NCI-H82 (cell line): ENCODE measurements at places on chromosomes 11 and 22.
A peak's percentile ranks its signal among the peaks of the same experiment; 100 is the strongest.

DNA sequence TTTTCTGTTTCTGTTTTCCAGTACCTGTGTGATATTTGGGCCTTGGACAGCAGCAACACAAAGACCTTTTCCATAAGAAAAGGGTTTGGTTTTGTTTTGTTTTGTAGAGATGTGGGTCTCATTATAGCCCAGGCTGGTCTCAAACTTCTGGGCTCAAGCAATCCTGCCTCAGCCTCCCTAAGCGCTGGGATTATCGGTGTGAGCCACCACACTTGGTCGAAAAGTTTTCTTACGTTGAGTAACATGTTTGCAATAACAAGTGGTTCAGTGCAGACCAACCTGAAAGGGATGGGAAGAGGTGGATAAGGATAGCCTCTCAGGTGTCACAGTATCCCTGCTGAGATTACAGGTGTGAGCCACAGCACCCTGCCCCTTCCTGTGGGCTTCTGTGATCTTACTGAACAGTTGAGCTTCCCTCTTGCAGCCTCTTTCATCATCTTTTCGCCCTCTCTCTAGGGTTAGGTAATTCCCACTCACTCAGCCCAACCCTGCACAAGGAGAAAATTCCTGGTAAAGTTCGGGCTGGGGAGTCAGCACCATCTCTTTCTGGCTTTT, 3.5 kb upstream of the MRPL48 start:
- peak; percentile 3 for DNase-seq

GRCh38 chr11:29676993-29677392, 339.8 kb downstream of the KCNA4 start:
- no peak for DNase-seq

DNA sequence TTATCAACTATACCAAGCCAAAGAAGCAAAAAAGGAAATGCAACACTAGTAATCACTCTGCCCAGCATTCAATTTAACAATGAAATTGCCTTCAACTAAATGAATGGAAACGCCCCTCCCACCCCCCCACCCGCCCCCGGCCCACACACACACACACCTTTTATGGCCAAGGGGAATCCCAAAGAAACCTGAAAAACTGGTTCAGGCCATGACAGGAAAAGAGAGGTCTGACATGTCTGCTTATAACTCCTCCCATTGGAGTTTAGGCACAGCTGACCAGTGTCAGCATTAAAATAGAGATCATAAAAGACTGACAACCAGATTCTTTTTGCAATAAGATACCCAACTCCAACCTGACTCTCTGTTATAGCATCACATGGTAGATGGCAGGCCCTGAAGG, 42.6 kb downstream of the ACER3 start:
- DNase-seq: no peak

GRCh38 chr11:61460474-61460881, 30.6 kb downstream of the SDHAF2 start:
- no peak for DNase-seq

DNA sequence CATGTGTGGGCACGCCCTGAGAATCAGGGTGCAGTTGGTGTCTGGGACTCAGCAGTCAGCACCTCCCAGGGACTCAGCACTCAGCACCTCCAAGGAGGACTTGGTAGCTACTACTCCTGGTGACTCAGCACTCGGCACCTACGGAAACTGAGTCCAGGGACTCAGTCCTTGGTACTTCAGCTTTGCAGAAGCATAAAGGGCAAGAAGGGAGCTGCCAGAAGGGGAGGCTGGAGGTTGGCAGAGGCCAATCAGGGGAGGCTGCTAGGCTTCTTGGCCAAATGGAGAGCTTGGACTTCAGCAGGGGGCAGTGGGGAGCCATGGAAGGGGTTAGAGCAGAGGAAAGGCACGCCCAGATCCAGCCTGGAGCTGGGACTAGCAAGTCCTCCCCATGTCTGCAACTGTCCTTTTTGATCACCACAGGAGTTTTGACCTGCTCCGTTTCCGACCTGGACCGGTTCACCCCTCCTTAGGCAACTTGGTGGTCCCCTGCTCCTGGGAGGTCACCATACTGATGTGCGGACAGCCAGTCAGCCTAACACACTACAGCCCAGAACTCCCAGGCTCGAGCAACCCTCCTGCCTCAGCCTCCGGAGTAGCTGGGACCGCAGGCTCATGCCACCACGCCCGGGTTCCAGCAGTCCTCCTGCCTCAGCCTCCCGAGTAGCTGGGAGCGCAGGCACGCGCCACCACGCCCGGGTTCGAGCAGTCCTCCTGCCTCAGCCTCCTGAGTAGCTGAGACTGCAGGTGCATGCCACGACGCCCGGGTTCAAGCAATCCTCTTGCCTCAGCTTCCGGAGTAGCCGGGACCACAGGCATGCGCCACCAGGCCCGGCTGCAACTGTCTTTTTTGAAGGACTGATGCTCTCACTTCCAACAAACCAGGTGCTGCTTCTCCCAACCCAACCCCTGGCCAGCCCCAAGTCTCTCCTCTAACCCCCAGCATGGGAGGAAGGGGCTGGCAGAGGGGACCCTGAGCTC, 1.5 kb downstream of the ANO9 start:
- DNase-seq: peak; percentile 21

DNA sequence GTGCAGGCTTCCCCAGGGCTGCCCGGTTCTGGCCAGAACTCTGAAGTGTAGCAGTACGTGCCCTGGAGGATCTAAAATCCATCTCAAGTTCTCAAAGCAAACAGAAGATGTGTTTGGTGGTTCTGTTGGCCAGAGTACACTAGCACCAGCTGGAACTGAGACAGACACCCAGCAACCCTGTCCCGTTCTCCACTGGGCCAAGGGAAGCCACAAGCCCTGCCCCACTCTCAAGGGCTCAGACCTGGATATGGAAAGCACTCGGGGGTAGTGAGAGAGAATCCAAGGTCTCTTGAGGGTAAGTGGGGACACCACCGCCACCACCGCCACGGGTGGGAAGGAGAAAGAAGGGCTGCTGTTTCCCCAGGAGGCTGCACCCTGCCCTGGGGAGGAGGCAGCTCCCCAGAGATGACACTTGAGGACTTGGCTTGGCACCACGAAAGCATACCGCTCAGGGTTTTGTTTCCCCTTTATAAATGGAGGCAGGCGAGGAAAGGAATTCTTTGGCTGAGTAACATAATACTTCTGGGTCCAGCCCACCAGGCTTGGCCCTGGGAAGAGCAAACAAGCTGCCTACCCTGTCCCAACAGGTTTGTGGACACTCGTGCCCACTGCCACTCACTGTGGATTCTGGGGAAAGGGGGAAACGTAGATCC, 56.1 kb upstream of the POU2AF1 start:
- DNase-seq: no peak

GRCh38 chr11:104205838-104206237, 41.9 kb upstream of the PDGFD start:
- no peak for DNase-seq

DNA sequence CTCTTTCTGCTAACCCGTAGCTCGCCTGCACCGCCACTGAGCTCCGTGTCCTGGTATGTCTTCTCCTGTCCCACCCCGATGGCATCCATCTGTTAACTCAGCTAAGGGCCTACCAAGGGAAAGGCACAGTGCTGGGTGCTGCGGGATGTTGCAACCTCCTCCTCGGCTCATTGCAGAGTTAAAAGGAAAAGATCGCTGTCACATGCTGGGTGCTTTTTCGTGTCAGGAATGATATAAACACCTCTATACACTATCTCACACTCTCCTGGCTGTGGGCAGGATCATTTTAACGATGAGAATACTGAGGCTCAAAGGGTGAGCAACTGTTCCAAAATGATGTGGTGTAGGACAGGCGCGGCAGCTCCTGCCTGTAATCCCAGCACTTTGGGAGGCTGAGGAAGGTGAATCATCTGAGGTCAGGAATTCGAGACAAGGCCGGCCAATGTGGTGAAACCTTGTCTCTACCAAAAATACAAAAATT, 10.1 kb downstream of the TXN2 start:
- no peak for DNase-seq

- DNase-seq: peak; percentile 45
Observed at GRCh38 chr22:22045571-22046335, 63.2 kb upstream of the TOP3B start.

DNA sequence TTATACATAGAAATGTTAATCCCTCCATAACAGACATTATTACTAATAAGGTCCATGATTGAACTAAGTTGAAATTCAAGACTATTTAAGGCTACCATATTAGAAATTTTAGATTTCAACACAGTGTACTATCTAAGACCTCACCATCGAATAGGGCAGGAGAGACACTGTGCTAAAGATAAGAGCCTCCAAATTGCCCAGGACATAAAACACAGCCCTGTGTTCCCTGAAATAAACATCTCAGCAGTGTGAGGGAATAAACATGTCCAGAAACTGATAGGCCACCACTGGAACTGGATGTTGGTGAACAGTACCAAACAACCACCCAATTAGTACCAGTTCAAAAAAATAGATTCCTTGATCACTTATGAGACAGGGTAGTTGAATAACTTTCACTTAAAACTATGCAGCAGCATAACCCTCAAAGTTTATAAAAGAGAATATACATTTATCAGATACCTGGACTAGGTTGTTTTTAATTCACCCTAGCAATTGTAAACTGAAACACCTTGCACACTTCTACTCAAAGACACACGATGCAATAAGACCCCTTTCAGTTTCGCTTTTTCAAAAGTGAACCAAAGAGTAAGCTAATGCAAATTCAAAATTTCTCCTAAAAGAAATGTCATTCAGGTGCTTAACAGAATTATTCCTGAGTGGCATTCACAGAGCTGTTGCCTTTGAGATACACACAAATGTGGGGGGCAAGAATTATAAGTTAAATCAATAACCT, 34.3 kb downstream of the USP28 start:
- no peak for DNase-seq

DNA sequence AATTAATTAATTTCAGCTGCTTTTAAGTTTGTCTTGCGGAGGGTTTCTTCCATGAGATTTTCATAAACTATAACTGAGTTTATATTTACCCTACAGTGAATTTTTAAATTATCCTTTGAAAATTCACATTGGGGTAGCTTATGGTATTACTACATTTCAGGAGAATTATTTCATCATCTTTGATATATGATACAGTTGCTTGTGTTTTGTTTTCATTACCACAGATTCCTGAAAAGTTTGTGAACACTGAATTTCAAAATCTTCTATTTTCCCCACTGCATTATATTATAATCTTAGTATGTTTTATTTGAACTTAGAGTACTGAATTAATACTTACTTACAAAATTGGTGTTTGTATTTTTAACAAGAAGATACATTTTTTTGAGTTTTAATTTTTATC, 24.4 kb downstream of the METTL15 start:
- no peak for DNase-seq

- no peak for DNase-seq
Observed at GRCh38 chr11:94376841-94377240, 24.4 kb downstream of the GPR83 start.

DNA sequence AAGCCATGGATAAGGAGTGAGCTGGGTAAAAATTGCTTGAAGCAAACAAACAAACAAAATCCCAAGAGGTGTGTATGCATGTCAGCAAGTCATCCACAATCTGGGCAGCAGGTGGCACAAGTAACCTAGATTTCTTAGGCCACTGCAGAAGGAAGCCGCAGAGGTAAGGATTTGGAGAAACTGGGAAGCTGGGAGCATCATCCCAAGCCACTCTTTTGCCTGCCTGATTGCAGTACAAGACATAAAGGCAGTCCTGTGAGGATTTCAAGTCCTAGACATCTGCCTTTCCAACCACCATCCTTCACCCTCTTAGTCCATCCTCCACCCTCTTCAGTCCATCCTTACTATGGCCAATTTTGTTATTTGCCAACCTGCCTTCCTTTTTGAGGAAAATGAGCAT, 67.2 kb upstream of the BMAL1 start:
- DNase-seq: peak; percentile 82

- no peak for DNase-seq
Observed at GRCh38 chr22:19019029-19019678, 83.1 kb upstream of the PRODH start.

- DNase-seq: no peak
Observed at GRCh38 chr11:65071907-65072630, 11.8 kb downstream of the CDCA5 start.

- DNase-seq: no peak
Observed at GRCh38 chr11:122690384-122690783, 34.9 kb downstream of the UBASH3B start.

DNA sequence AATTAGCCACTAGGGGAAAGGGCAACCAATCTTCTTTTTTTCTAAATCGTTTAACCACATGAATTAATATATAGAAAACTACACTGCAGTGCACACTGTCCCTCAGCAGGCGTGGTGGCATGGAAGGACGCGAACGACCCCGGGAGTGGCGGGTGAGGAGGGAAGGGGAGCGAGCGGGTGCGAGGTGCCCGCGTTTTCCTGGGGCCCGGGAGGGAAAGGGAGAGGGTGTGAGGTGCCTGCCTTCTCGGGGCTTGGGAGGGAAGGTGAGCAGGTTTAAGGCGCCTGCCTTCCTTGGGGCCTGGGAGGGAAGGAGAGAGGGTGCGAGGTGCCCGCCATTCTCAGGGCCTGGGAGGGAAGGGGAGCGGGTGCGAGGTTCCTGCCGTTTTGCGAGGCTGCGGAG, 765 bp downstream of the GAB4 start:
- DNase-seq: no peak

GRCh38 chr11:2425506-2425905, 18.8 kb downstream of the TRPM5 start:
- no peak for DNase-seq

GRCh38 chr11:19241260-19242178, 774 bp upstream of the E2F8 start:
- DNase-seq: peak; percentile 40

DNA sequence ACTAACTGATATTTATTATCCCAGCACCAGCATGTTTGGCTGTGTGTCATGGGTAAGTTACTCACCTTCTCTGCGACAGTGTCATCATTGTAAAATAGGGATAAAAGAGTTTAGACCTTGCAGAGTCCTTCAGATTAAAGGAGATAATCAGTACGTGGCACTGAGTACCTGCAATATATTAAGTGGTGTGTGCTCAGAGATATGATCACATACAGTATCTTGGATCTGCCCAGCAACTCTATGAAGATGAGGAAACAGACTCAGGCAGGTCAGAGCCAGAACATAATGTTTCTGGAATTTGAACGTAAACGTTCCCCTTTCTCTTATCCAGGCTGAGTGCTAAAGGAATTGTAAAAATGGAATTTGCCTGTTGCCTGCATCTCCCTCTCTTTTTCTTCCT, 46.9 kb upstream of the ELF5 start:
- no peak for DNase-seq

DNA sequence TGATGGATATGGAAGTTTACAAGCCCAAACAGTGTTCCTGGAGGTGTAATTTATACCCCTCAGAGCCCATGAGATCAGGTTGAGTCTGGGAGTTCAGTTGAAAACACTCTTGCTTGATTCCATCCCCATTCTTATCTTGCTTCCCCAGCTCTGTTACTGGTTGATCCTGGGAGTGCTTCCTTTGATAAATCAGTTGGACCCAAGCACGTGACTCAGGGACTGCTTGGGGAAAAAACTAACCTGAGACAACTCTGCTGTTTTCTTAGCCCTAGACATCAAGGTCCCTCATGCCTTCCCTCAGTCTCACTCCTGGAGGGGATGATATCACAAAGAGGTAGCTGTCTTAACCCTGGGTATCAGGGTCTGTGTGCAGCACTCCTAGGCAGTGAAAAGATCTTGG, 35.0 kb upstream of the SLC1A2 start:
- no peak for DNase-seq
